ENCODE measurements at places on chromosomes 7 and 10.

- DNase-seq = no peak
Observed at GRCh38 chr10:125151553-125152449, 8.6 kb downstream of the CTBP2 start.

- DNase-seq = no peak
Observed at GRCh38 chr7:151795168-151795811, 81.6 kb downstream of the PRKAG2 start.

- no peak for DNase-seq
Observed at GRCh38 chr7:24706211-24707170, 50.8 kb downstream of the GSDME start.

DNA sequence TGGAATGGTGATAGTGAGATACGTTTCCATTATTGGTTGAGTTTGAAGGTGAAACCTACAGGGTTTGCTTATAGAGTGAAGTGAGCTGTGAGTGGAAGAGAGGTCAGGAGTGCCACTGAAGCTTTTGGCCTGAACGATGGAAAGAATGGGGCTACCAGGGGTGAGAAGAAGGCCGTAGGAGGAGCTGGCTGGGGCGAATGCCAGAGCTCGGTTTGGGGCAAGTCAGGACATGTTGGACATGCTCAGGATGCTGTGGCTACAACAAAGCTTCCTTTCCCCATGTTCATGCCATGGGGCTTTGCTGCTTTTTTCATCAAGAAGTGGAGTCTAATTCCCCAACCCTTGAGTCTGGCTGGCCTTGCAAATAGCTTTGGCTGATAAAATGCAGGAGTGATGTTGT lies 253.7 kb downstream of the GLRX3 start:
- no peak for DNase-seq
